ENCODE measurements at places on chromosomes 12 and 14. TPM values are rescaled to one million over a fixed set of nuclear protein-coding genes. Genes with fewer than 3 reads are reported as not detected.

Gene VWF
- not detected for total RNA-seq

Gene SRSF5
- total RNA-seq = 253 TPM

Gene ULK1
- total RNA-seq = 48.7 TPM

Gene ESR2
- not detected for total RNA-seq

Gene PA2G4
- 233 TPM for total RNA-seq

Gene CMA1
- total RNA-seq = not detected

Gene KCNA1
- not detected for total RNA-seq

Gene SLCO1B1
- total RNA-seq = 1.4 TPM

Gene WNT1
- total RNA-seq = not detected

Gene ANO2
- total RNA-seq = not detected

Gene P2RX2
- not detected for total RNA-seq

Gene NFATC4
- 10.7 TPM for total RNA-seq

Gene CLEC2A
- total RNA-seq = not detected

Gene SLC5A8
- total RNA-seq = 0.12 TPM

Gene CLEC7A
- 1.4 TPM for total RNA-seq

Gene CPSF6
- 114 TPM for total RNA-seq
